Germinal center (tissue), 1 donor: ENCODE measurements at places on chromosomes 1 and 21.

- no peak for DNase-seq
These were observed 10.8 kb upstream of the ASCL5 start for GRCh38 chr1:201137579-201138310.

GRCh38 chr1:181513786-181514297 lies 30.5 kb downstream of the CACNA1E start:
- no peak for DNase-seq

DNA sequence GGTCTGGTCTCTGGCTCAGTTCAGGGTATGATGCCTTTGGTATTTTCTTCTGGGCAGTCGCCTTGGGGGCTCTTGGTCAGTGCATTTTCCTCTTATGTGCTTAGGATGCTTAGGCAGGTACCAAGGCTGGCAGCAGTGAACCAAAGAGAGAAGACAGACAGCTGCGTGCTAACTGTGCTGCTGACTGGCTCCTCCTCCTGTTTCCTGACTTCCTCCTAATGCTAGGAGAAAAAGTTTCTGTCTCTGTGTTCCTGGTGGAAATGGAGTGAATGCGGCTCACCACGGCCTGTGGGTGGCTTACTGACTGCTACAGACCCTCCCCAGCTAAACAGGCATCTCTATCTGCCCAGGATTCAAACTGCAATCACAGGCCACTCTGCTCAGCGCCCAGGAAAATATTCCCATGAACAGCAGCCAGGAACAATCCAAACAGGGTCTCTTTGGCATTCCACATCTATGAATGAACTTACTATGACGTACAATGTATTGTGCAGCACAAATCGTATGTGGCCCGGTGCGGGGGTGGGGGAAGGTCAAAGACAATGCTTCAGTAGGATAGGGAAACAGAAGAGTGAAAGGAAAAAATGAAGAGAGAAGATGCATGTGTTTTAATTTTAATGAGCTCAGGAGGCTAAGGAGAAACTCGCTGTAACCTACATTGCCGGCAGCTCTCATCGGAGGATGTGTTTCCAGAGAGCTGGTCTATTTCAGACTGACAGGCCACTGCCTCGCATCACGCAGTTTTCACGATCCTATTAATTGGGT lies 2.8 kb downstream of the ABCG1 start:
- no peak for DNase-seq

- DNase-seq: no peak
These were observed 79.8 kb upstream of the IFFO2 start for GRCh38 chr1:19036041-19036812.

GRCh38 chr1:228094432-228095016 lies 8.6 kb downstream of the C1orf35 start:
- DNase-seq: no peak

DNA sequence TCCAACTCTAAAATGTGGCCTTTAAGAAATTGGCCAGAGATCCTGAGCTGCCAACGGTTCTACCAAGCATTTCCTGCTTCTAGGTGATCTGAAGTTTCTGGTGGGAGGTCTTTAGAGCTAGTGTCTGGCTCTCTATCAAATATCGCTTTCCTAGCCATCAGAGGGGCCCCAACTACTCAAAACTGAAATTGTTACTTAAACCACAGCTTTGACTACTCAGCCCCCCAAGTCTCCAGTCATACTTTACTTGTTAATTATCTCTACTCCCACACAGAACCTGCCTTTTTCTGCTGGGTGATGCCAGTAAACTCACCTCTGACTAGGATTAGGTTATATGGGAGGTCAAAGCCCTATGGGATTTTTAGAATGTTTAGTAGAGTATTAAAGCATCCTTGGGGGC lies 95.1 kb downstream of the FASLG start:
- no peak for DNase-seq

- DNase-seq: no peak
These were observed 8.6 kb upstream of the EPHA2 start for GRCh38 chr1:16164213-16165072.

- DNase-seq: no peak
These were observed 7.7 kb upstream of the GIPC2 start for GRCh38 chr1:78038071-78038470.

DNA sequence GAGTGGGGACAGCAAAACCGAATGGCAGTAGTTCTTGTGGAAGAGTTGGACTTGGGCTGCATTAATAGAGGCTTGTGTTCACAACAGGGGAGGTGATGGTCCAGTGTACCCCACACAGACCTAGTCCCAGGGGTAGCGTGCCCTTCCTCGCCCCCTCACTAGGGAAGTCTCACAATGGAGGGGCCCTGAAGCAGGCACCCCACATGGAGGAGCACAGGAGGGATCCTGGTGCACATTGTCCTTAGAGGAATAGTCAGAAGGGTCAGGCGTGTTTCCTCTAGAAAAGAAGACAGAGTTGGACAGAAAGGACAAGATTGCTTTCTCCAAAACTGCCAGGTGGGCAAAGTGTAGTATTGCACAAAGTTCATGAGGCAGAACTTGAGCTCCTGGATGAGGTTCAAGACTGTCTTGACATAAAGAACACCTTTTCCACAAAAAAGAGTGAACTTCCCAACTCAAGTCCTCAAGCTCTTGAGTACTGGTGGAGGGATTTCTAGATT lies 23.3 kb downstream of the ETNK2 start:
- DNase-seq: no peak

DNA sequence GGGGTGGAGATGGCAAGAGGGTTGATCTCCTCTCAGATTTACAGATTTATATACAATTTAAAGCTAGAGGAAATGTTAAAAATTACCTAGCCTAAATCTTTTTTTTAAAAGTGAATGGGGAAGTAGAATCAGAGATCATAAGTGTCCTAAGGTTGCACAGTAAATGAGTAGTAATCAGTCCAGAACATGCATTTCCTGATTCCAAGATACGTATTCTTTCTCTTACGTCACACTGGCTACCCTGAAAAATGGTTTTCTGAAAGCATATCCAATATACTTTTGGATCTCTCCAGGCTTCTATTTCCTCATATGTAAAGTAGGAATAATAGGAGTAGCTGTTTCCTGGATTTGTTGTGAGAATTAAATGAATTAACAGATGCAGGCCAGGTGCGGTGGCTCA lies 11.7 kb downstream of the GADD45A start:
- no peak for DNase-seq

GRCh38 chr1:35434703-35435102 lies 122.5 kb downstream of the KIAA0319L start:
- DNase-seq: no peak

GRCh38 chr1:185008838-185009237 lies 34.5 kb upstream of the NIBAN1 start:
- no peak for DNase-seq

DNA sequence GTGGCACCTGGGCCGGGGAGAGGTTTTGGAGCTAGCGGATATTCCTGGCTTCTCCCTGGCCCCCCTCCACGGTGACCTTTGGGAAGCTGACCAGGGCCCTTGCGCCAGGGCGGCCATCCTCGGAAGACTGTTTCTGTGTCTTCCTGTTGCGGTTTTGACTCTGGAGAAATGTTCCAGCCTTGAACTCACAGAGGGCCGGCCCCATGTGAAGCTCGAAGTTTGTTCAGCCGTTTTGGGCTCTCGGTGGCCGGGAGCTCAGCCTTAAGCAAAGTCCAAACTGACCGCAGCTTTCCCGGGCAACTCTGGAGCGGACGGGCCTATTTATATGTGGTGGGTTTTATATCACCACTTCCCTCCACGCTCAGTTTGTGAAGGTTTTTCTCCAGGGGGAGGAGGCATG lies 17.0 kb upstream of the WNT4 start:
- DNase-seq: no peak

GRCh38 chr1:151311011-151311410 lies 16.2 kb downstream of the PI4KB start:
- no peak for DNase-seq
